ENCODE measurements at places on chromosomes 7 and 10.

- DNase-seq, result peak; percentile 74
Observed at GRCh38 chr10:102121739-102122372, 1.7 kb upstream of the LDB1 start.

- DNase-seq, result peak; percentile 88
Observed at GRCh38 chr7:128835790-128836641, 5.8 kb downstream of the FLNC start.

DNA sequence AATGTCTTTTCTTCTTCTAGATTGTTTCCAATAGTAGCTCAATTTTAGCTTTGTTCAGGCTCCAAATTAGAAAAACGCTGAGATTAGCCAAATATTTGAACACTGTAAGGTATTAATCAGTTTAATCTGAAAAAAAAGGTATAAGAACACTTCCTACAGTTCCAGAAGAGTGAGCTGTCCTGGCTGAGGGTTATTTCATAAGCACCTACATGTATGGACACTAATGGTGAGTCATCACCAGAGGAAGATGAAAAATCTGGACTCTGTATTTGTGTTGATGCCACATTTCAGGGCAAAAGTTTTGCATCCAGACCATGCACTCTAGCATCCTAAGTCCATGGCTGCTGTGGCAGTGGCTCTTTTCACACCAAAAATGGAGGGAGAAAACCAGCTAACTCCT is 189.5 kb downstream of the ANKRD30A start:
- DNase-seq, result no peak

DNA sequence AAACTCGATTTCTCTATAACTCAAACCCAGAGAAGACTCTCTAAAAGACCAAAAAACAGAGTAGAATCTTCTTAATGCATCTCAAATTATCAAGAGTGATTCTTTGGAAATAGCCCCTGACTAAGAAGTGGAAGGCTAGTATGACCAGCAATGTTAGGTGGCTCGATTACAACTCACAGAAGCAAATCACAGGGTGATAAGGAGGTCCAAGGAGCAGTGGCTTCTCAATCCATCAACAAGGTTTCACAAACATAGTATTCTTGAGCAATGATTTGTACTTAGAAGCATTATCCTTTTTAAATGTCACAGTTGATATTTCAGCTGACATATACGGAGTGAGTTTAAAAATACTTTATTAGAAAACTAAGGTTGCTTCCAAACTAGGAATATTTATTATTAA is 127.7 kb downstream of the CNOT4 start:
- DNase-seq, result no peak

- DNase-seq, result peak; percentile 70
Observed at GRCh38 chr7:8205537-8205936, 56.4 kb downstream of the ICA1 start.

- DNase-seq, result no peak
Observed at GRCh38 chr10:99748823-99749451, 16.9 kb downstream of the CUTC start.

- DNase-seq, result no peak
Observed at GRCh38 chr7:30924624-30925023, 13.0 kb downstream of the AQP1 start.

- peak; percentile 50 for DNase-seq
Observed at GRCh38 chr7:7183061-7183837, 905 bp downstream of the C1GALT1 start.

GRCh38 chr10:118799777-118800176 is 45.0 kb upstream of the CACUL1 start:
- no peak for DNase-seq

DNA sequence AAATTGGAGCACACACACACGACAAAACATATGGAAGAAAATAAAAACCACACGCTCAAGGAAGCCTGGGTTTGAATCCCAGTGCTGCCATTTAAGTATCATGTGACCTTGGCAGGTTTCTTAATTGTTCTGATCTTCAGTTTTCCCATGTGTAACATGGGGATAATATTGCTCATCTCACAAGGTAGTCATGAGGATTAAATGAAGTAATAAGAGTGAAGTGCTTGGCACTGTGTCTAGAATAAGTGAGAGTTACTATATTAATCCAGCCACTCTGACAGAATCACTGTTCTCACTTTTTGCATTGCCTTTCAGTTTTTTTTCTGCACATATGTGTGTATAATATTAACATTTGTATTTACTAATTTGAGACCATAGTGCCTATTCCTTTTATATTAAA is 43.3 kb downstream of the GOLGA7B start:
- DNase-seq, result no peak

- DNase-seq, result no peak
Observed at GRCh38 chr7:36080843-36081242, 72.2 kb upstream of the EEPD1 start.

DNA sequence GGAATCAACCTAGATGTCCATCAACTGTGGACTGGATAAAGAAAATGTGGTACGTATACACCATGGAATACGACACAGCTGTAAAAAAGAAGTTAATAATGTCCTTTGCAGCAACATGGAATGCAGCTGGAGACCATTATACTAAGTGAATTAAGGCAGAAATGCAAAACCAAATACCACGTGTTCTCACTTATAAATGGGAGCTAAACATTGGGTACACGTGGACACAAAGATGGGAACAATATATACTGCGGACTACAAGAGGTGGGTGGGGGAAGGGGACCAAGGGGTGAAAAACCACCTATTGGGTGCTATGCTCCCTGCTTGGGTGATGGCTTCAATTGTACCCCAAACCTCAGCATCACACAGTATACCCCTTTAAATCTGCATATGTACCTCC is 385.5 kb downstream of the SORCS3 start:
- no peak for DNase-seq

GRCh38 chr10:112914288-112914952 is 35.6 kb upstream of the TCF7L2 start:
- no peak for DNase-seq

GRCh38 chr7:129531721-129532120 is 29.4 kb downstream of the SMKR1 start:
- DNase-seq, result no peak
